CD4-positive, CD25-positive, alpha-beta regulatory T cell (primary cell): ENCODE measurements at places on chromosomes 2 and 18. TPM values are rescaled to one million over a fixed set of nuclear protein-coding genes. Genes with fewer than 3 reads are reported as not detected.

Gene FAM124B
- 5.2 TPM for total RNA-seq

Gene LHCGR
- not detected for total RNA-seq

Gene HOXD4
- not detected for total RNA-seq

Gene UGT1A5
- not detected for total RNA-seq

Gene TMEM17
- not detected for total RNA-seq

Gene DTNA
- total RNA-seq, result not detected

GRCh38 chr2:142876423-142876822, 1.0 kb upstream of the KYNU start:
- DNase-seq, result no peak

- no peak for DNase-seq
Observed at GRCh38 chr2:26537069-26537825, 59.3 kb upstream of the OTOF start.

DNA sequence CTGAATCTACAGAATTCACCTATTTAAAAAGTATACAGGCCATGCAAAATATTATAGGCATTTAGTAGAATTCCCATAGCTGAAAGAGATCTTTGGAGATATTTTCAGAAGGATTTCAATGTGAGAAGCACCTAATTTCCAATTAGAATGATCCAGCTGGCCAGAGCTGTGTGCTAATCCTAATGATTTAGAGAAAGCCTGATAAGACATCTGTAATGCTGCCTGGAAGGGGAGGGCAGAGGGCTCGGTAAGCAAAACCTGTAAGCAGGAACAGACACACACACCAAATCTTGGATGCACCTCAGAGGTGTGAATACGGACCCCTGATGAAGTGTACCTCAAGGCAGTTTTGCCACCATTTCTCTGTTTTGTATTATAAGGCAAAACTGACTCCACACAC, 14.0 kb downstream of the SERTAD2 start:
- no peak for DNase-seq

- no peak for DNase-seq
Observed at GRCh38 chr2:23540804-23541360, 155.9 kb downstream of the KLHL29 start.

DNA sequence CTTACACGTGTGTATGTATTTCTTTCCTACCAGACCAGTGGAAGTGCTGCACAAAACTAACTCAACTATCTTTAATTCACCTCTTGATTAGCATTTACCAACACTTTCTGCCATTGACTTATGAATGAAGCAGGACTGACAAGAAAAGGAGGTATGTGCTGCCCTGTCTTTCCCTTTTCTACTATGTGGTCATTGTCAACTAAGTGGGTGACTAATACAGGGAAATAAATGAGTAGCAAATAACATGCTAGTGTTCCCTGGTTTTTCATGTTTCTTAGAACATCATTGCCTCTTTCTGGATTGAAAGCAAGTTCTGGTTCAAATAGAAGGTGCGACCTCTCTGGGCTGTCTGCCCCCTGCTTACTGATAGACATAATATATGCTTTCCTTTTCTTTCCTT, 58.0 kb downstream of the LINC00305 start:
- DNase-seq, result no peak

DNA sequence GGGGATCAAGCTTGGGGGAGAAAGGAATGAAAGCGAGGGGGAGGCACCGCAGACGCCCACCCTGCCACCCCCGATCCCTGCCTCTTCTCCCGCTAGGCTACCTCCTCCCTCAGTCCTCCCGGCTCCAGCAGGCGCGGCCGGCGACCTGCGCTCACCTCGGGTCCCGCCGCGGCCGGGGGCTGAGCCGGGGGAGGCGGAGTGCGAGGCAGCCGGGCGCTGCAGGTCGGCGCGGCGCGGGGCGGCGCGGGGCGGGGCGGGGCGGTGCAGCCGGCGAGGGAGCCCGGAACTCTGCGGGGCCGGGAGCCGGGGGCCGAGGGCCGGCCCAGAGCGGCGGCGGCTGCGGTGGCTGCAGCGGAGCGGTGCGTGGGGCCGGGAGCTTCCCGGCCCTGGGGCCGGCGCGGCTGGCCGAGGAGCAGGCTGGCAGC, 477 bp downstream of the ACVR1 start:
- peak; percentile 57 for DNase-seq

DNA sequence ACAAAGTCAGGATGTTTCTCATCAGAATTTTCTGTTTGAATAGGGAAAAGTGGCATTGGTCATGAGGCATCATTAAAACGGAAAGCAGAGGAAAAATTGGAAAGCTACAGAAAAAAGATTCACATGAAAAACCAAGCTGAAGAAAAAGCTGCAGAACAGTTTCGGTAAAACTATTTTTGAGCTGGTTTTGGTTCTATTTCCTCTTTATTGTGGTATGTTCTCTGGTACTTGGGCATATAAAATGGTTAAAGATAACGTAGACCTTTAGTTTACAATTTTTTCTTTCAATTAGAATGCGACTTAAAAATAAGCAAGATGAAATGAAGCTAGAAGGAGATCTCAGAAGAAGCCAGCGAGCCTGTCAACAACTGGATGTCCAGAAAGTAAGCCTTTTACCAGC, 7.6 kb downstream of the GPATCH11 start:
- no peak for DNase-seq

- DNase-seq, result no peak
Observed at GRCh38 chr2:53769318-53769945, 1.8 kb downstream of the CHAC2 start.

DNA sequence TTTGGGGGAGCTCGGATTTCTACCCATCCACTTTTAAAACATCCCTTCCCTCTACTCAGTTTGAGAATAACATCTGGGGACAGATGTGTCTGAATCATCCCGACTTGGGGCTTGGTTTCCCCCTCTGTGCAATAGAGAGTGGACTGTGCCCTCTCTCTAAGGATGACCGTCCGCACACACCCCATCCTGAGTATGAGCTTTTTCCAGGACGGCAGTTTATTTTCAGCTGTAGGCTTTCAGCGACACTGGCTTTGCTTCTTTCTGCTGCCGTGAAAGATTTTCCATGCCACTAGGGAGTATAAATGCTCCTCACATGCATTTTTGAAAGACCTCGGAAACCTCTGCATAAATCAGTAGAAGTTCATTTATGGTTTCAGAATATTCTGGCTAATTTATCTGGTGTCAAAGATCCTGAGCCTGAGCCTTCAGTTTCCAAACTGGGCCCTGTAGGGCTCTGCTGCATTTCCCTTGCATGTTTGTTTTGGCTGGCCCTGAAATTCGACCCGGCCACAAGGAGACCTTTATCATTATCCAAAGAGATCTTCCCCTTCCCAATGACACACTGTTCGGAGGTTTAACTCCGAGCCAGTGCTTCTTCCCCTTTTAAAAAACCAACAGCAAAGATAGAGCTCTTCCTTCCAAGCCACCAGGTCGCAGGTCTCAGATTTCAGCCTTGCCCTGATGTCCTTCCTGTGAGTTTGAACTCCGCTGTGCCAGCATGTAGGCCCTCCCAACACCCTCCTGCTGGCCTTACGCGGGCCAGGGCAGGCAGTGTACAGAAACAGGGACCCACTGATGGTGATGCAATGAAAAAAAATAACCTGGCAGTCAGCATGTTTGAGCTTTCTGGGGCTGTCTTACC, 53.3 kb downstream of the FECH start:
- DNase-seq, result no peak

- no peak for DNase-seq
Observed at GRCh38 chr2:118738524-118739308, 108.7 kb downstream of the EN1 start.

GRCh38 chr2:40287195-40287594, 164.7 kb downstream of the SLC8A1 start:
- no peak for DNase-seq

- DNase-seq, result no peak
Observed at GRCh38 chr2:184756885-184757284, 158.6 kb downstream of the ZNF804A start.

DNA sequence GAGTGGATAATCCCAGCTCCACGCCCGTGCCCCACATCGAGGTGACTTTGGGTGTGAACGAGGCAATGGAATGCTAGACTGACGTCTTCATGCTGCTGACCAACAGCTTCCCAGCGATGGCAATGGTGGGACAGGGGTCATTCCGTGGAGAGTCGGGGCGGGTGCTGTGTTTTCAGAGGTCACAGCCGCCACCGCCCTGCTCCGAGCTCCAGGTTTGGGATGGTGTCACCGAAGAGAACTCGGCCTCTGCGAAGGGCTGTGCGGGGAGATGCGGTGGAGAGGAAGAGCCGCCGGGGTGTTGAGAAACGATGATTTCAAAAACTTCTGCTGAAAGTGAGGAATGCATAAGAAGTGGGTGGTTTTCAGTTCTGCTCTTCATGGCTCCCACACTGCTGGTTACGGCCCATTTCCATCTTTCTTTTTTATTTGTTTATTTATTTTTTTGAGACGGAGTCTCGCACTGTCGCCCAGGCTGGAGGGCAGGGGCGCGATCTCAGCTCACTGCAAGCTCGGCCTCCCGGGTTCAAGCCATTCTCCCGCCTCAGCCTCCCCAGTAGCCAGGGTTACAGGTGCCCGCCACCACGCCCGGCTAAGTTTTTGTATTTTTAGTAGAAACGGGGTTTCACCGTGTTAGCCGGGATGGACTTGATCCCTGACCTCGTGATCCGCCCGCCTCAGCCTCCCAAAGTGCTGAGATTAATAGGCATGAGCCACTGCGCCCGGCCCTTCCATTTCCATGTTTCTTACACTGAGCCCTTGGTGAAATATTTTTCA, 142.6 kb downstream of the RTP5 start:
- DNase-seq, result no peak

DNA sequence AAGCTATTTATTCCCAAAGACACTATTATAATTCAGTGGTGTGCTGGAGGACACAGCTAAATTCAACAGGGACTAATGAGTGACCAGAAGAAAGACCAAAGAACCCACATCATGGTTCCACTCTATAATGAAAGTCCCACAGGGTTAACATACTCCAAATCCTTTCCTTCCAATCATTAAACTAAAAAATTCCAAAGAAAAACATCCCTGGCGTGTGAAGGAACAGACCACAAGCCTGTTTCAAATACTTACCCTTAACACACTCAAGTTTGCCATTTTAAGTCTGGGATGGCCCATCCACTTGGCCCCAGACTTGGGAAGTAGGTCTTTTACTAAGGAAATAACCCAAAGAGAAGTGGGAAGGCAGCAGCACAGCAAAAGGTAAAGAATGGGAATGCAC, 150.1 kb upstream of the CCDC150 start:
- no peak for DNase-seq
